Muscle of arm (tissue), 14 donors: ENCODE measurements at places on chromosomes 4 and X. TPM values are rescaled to one million over a fixed set of nuclear protein-coding genes. Genes with fewer than 3 reads are reported as not detected.

- no peak for DNase-seq
Measured at GRCh38 chr4:132334081-132334480, 815.0 kb upstream of the PCDH10 start.

Gene CXCL11
- 0.30 TPM for polyA plus RNA-seq

Gene CORIN
- polyA plus RNA-seq: 2.7 TPM

Gene ANOS1
- polyA plus RNA-seq: 26.3 TPM

GRCh38 chr4:163747886-163748285 is 253.4 kb downstream of the TMA16 start:
- no peak for DNase-seq

GRCh38 chrX:154466036-154466435 is 8.0 kb downstream of the PLXNA3 start:
- no peak for DNase-seq

- DNase-seq: no peak
Measured at GRCh38 chr4:157819693-157820464, 352.9 kb downstream of the GASK1B start.

Gene WAS
- polyA plus RNA-seq: 21.9 TPM

- no peak for DNase-seq
Measured at GRCh38 chr4:108498925-108499324, 121.5 kb upstream of the RPL34 start.

- DNase-seq: no peak
Measured at GRCh38 chr4:6875431-6875831, 34.2 kb upstream of the TBC1D14 start.

- no peak for DNase-seq
Measured at GRCh38 chrX:154452823-154453222, 5.3 kb upstream of the PLXNA3 start.

- DNase-seq: no peak
Measured at GRCh38 chr4:187141101-187141500, 417.4 kb upstream of the FAT1 start.

GRCh38 chr4:140865253-140866217 is 109.3 kb upstream of the TBC1D9 start:
- no peak for DNase-seq

GRCh38 chrX:46204721-46205422 is 340.3 kb downstream of the ZNF674 start:
- DNase-seq: no peak

- DNase-seq: no peak
Measured at GRCh38 chr4:39255266-39255665, 72.9 kb downstream of the WDR19 start.

- no peak for DNase-seq
Measured at GRCh38 chrX:77446029-77446585, 1.1 kb upstream of the FGF16 start.

Gene MAGEE1
- polyA plus RNA-seq: 3.3 TPM

- no peak for DNase-seq
Measured at GRCh38 chrX:150625875-150626274, 57.5 kb downstream of the MTM1 start.

GRCh38 chrX:153495903-153496589 is 1.3 kb downstream of the BGN start:
- DNase-seq: no peak

DNA sequence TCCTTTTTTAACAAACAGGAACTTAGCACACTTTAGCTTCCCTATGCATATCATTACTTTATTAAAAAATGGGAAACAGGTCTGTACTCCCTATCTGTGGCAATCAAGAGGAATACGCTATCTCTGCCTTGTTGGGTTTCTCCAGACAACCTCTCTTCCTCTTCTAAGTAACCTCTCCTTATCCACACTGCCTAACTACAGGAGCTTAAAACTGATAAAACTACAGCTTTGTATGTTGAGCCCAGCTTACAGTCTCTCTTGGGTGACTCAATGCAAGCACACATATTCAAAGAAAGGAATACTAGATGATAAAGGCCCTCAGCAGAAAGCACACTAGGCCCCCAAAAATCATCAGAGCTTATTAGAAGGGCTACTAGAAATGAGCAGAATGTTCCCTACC is 8.9 kb downstream of the NUP62CL start:
- DNase-seq: no peak

DNA sequence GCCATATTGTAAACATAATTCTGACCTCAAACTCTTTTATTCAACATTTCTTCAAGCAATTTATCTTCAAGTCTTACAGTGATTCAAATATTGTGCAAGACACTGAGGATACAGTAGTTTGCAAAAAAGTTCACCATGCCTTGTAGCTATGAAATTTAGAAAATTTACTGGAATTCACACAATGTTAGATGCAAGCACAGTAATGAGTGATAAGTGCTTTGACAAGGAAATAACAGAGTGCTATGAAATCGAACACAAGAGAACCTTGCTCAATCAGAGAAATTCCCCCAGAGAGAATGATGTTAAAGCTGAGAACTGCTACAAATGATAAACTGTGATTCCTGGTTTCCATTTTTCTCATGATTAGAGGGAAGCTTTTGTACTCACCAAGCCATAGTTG is 952.9 kb downstream of the FAT4 start:
- DNase-seq: no peak

GRCh38 chr4:40160258-40160657 is 36.6 kb upstream of the RHOH start:
- no peak for DNase-seq

Gene TRPC5OS
- polyA plus RNA-seq: 0.41 TPM

GRCh38 chr4:103076747-103077347 is at the start of gene SLC9B2:
TSS of gene SLC9B2 (minus strand) at chr4:103076761. CDS start at chr4:103067550, 9,211 bp downstream.
- no peak for DNase-seq

- DNase-seq: no peak
Measured at GRCh38 chr4:99102634-99103033, 14.0 kb upstream of the ADH5 start.
